ENCODE measurements at places on chromosomes 5 and 9. TPM values are rescaled to one million over a fixed set of nuclear protein-coding genes. Genes with fewer than 3 reads are reported as not detected.

DNA sequence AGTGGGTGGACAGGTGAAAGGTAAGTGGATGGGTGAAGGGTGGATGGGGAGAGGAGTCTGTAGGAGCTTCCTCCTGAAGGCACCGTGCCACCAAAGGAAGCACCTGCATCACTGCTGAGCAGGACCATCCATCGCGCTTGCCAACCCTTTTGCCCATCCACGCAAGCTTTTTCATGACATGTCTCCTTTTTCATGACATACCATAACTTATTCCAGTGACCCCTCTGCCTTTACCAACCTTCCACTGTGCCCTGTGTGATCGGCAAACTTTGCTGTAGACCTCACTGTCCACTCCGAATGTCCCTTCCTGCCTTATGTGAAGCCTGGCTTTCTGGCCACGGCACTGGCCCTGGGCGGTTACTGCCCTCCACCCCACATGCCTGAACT lies 13.4 kb downstream of the FLT4 start:
- H3K4me3 ChIP-seq = no peak overlapping the region
- no peak for DNase-seq
- H3K36me3 ChIP-seq = no peaks in the 10 kb centered on the region
- no peak overlapping the region for H3K27ac ChIP-seq
- peaks cover 10% of the 10 kb centered on the region for H3K4me1 ChIP-seq
- no peaks in the 10 kb centered on the region for H3K27me3 ChIP-seq

- H3K36me3 ChIP-seq = no peaks in the 10 kb centered on the region
- no peak overlapping the region for H3K27ac ChIP-seq
- no peak for DNase-seq
- H3K4me3 ChIP-seq = no peak overlapping the region
- H3K27me3 ChIP-seq = no peaks in the 10 kb centered on the region
- no peaks in the 10 kb centered on the region for H3K4me1 ChIP-seq
These were observed 194.6 kb downstream of the CETN3 start for GRCh38 chr5:90214991-90215390.

NCBP1 gene
- polyA plus RNA-seq = 17.9 TPM

DBH gene
- not detected for polyA plus RNA-seq

DNA sequence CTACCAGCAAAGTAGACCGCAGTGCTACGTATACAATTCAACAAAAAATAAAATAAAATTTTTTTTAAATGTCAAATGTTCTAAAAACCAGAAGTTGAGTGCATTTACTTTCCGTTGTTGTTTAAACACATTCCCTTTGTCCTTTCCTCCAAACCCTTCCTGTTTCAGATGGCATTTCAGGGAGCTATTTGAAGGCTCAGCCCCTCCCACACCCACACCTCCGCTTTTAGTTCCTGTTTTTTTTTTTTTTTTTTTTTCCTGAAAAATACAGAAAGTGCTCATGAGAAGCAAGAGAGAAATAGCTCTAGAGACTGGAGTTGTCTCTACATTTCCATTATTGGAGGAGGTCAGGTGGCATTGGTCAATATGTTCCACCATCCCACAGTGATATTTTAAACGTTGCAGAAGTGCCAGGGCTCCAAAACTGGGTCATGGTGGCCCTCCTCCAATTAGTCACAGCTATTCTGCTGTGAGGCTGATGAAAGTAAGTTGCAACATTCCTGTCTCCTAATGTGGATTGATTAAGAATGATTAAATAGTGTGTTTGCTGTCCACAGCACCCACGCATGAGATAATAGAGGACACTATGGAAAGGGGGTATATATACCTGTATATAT lies 106.9 kb downstream of the GABRG2 start:
- no peak overlapping the region for H3K4me3 ChIP-seq
- no peak for DNase-seq
- no peaks in the 10 kb centered on the region for H3K4me1 ChIP-seq
- H3K27ac ChIP-seq = no peak overlapping the region
- H3K27me3 ChIP-seq = no peaks in the 10 kb centered on the region

DNA sequence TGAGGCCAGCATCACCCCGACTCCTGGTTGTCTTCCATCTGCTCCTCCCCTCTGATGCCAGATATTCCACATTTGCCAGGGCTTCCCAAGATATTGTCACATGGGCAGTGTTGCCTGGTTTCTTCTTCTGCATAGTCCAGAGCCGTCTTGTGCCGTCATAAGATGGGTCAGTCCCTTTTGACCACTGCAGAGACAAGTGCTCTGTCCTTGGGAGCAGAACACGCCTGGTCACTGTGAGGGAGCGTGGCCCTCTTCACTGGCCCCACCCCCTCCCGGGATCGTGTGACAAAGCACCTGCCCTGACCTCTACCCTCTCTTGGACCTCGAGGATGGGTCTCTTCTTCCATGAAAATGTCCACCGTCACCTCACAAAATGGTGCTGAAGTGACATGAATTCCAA lies 41.6 kb downstream of the UBE2QL1 start:
- H3K27ac ChIP-seq = no peak overlapping the region
- H3K4me1 ChIP-seq = peaks cover 6% of the 10 kb centered on the region
- H3K4me3 ChIP-seq = no peak overlapping the region
- H3K36me3 ChIP-seq = no peaks in the 10 kb centered on the region
- DNase-seq = no peak

AP3S1 gene
- 55.7 TPM for polyA plus RNA-seq

GRCh38 chr9:14432666-14433350 lies 118.9 kb upstream of the NFIB start:
- H3K27ac ChIP-seq = no peak overlapping the region
- peaks cover 14% of the 10 kb centered on the region for H3K27me3 ChIP-seq
- H3K4me3 ChIP-seq = no peak overlapping the region
- peaks cover 2% of the 10 kb centered on the region for H3K4me1 ChIP-seq
- H3K36me3 ChIP-seq = no peaks in the 10 kb centered on the region

DNA sequence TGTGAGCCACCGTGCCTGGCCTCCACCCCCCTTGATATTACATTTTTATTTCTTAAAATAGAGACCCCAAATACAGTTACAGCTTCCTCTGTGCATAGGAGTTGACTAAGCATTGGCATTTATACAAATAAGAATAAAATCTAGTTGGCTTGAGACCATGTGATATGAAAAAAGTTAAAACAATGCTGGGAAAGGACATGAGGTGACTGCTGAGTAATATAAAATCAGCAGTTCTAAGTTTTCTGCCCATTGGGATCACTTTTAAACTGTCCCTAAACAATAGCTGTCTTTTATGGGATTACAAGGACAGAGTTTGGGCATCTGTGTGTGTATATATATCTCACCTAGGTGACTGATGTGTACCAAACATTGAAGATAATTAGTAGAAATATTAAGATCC lies 96.6 kb downstream of the UBE2R2 start:
- no peak overlapping the region for H3K4me3 ChIP-seq
- peaks cover 62% of the 10 kb centered on the region for H3K36me3 ChIP-seq
- H3K27me3 ChIP-seq = no peaks in the 10 kb centered on the region
- DNase-seq = no peak
- H3K4me1 ChIP-seq = no peaks in the 10 kb centered on the region
